ENCODE measurements at places on chromosomes 2 and 18. TPM values are rescaled to one million over a fixed set of nuclear protein-coding genes. Genes with fewer than 3 reads are reported as not detected.

The NPPC gene
- polyA plus RNA-seq = 1.8 TPM

The ASB3 gene
- 14.6 TPM for polyA plus RNA-seq

The TNFAIP6 gene
- 12.2 TPM for polyA plus RNA-seq

The DOK6 gene
- 3.5 TPM for polyA plus RNA-seq

The CCDC102B gene
- 11.9 TPM for polyA plus RNA-seq

The LYG2 gene
- polyA plus RNA-seq = 0.22 TPM

The RGPD6 gene
- polyA plus RNA-seq = 15.1 TPM

The ALKAL2 gene
- polyA plus RNA-seq = 1.5 TPM

The CFAP65 gene
- not detected for polyA plus RNA-seq

The PROM2 gene
- polyA plus RNA-seq = 1.5 TPM

The TGFA gene
- polyA plus RNA-seq = 0.85 TPM

The PARD6G gene
- 5.2 TPM for polyA plus RNA-seq

The LRP1B gene
- polyA plus RNA-seq = 2.2 TPM

The C2orf66 gene
- 0.14 TPM for polyA plus RNA-seq

The SCN2A gene
- polyA plus RNA-seq = 0.05 TPM

The TWIST2 gene
- polyA plus RNA-seq = 5.5 TPM

The CACNB4 gene
- 3.9 TPM for polyA plus RNA-seq

The CCDC85A gene
- 3.2 TPM for polyA plus RNA-seq

The DSC2 gene
- polyA plus RNA-seq = 10.1 TPM

The KCNG2 gene
- polyA plus RNA-seq = 0.46 TPM
